NCI-H187 (cell line): ENCODE measurements at places on chromosomes 12 and 14.

DNA sequence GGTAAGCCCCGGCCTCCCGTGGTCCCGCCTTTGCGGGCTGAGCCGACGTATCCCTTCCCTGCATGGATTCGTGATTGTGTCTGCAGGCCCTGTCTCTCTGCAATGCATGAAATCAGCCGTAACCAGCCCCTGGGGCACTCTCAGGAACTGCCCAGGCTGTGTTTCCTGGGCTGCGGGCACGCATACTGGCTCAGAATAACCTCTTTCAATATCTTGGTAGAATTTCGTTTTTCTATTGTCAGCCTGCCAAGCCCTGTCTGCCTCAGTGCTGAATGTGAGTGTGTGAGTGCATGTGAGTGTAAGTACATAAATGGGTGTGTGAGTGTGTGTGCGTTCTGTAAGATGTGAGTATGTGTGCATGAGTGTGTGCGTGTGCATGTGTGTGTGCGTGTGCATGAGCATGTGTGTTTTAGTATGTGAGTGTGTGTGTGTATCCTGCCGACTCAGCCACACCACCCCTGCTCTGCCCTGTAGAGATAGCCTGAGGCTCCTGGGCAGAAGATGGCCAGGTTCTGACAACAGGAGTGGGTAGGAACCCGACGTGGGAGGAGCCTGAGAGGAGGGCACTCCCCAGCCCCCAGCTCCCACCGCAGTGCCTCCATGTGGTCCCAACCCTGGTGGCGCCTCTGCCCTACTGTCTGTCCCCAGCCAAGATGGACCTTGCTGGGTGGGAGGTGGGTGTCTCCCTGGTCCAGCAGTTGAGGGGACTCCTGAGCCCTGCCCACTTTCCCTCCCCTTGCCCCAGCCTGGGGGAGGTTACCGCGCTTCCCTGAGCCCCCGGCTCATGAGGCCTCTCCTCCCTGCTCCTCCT lies 268.8 kb downstream of the ADGRD1 start:
- DNase-seq = no peak

- DNase-seq = no peak
These were observed 26.1 kb upstream of the OR10P1 start for GRCh38 chr12:55610598-55610997.

GRCh38 chr14:78153064-78153341 lies 17.2 kb upstream of the NRXN3 start:
- no peak for DNase-seq

DNA sequence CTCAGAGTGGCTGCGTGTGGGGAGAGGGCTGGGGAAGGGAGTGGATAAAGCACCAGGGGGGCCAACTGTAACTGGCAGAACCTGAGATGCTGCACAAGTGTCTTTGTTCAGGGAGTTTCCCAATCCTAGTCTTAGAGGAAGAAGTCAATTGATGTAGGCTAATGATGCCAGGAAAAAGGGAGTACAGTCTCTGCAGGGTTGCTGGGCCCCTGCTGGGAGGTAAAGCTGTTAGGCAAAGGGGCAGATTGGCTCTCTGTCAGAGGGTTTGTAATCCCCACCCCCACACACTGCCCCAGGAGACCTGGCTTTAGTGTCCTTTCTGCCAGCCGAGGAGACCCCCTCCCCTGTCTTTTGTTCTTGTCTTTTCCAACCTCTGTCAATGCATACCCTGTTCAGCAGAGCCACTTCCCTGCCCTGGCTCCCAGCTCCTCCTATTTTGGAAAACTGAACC lies 178.4 kb downstream of the KCNA5 start:
- no peak for DNase-seq

- no peak for DNase-seq
These were observed 999.3 kb downstream of the VRK1 start for GRCh38 chr14:97796511-97796910.

DNA sequence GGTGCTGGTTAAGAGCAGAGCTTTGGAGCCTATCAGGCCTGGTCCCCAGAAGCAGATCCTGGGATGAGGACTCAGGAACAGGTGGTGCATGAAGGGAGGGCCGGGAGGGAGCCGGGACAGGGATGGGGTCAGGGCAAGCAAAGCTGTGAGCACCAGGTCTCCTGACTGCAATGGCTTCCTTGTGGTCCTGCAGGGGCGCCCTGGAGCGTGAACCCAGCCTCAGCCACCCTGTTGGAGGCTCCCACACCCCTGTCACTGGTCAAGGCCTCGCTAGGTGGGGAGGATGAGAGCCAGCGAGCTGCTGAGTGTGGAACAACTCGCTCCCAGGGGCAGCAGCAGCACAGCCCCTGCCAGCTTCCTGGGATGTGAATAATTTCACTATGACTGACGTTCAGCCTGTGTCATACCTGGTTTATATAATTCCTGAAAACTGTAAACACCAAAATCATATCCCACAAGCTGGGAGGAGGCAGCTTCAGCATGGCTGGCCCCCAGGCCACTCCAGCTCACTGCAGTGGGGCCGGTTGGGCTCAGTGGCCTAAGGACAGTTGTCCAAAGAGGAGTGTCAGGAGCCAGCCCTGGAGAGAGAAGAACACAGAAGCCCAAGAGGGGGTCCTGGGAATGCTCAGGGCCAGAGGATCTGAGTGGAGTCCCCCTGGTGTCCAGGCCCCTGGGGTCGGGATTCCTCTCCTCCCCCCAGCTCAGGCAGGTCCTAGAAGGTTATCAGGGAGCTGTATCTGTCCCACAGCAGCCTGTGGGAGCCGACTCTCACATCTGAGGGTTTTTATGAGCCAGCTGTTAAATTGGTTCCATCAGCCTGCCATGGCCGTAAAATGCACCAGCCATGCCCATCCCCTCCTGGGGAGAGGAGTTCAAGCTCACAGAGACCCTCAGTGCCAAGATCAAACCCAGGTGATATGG lies 272.9 kb downstream of the ADGRD1 start:
- DNase-seq = no peak

DNA sequence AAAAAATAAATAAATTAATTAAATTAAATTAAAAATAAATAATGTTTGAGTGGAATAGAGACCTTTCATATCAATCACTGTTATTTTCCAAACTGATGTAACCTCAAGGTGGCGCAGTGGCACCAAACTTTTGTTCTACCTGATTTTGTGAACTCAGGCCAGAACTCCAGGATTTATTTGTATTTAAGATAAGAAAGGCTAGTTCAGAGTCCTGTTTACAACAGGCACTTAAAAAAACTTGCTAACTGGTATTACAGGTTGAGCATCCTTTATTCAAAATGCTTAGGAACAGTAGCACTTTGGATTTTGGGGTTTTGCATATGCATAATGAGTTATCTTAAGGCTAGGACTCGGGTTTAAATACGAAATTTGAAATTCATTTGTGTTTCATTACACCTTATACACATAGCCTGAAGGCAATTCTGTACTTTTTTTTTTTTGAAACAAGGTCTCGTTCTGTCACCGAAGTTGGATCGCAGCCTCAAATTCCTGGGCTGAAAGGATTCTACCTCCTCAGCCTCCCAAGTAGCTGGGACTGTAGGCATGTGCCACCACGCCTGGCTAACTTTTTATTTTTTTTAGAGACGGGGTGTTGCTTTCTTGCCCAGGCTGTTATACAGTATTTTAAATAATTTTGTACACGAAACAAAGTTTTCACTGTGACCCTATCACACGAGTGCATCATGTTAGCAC lies 32.4 kb downstream of the YY1 start:
- DNase-seq = no peak

DNA sequence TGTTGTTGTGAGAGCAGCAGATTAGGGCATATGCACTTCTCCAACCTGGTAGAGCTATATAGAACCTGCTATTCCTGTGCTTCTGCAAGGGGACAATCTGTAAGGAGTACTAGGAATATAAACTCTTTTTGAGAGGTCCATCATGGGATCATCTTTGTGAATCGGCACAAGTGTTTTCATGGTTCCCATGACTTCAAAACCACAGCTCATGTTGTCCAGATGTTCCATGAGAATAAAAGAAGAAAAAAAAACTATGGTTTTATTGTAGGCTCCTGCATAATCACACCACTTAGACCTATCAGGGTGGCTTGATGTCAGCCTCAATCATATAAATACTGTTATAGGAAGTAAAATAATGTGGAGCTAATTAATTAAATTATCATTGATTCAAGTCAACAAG lies 311.4 kb upstream of the ATP2B1 start:
- DNase-seq = no peak

DNA sequence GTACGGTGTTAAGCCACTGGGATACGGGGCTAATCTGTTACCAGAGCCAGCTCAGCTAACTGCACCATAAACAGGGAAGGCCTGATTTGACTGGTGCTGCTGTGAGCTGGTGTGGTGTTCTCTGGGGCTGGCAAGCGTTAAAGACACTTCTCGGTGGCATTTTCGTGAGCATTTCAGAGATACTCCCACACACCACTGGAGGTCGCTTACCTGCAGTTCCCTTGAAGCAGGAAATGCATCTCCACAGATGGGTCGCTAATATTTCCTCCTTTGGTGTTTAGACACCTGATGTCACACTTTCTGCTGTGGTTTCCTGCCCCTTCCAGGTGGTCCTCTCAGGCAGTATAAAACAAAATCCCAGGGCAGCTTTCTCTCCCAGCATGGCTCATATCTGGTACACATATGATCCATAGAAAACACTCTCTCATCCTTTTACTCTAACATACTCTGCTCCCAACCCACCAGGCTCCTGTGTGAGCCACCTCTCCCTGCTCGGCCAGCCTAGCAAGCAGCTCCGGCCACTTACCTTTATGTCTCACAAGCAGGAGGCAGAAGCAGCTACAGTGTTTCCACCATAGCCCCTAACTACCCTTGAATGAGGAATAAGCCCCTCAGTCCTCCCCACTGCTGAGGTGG lies 129.9 kb upstream of the GRIN2B start:
- no peak for DNase-seq

DNA sequence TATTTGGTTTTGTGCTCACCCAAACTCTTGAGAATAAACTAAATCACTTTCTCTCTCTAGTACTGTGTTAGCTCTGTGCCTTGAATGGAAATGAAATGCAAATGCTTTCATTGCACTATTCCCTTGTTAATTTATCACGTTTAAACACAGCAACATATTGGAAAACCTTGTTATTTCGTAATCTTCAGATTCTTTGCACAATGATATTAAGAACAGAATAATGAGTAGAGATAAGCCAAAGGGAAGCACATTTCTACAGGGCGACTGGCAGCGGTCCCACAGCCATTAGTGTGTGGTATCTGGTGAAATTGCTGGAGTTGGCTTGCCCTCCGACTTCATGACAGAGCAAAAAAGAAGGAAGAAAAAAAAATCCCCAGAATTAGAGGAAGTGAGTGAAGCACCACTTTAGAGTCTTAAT lies 166.1 kb upstream of the E2F7 start:
- DNase-seq = no peak
